HS-27A (cell line): ENCODE measurements at places on chromosomes 12 and 14.

DNA sequence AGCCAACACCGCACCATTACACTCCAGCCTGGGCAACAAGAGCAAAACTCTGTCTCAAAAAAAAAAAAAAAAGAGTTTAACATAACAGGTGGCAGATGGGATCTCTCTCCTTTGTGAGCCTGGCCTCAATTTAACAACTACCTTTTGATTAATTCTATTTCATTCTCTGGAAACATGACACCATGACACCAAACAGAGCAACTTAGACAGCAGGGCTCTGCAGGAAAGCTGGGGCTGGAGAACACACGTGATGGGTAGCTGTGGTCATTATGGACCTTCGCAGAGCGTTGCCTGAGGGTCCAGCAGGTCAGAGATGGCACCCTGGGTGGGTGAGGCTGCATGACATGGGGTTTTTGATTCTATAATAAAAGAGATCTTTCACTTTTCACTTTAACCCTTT is 1.7 kb upstream of the DGLUCY start:
- DNase-seq = no peak

DNA sequence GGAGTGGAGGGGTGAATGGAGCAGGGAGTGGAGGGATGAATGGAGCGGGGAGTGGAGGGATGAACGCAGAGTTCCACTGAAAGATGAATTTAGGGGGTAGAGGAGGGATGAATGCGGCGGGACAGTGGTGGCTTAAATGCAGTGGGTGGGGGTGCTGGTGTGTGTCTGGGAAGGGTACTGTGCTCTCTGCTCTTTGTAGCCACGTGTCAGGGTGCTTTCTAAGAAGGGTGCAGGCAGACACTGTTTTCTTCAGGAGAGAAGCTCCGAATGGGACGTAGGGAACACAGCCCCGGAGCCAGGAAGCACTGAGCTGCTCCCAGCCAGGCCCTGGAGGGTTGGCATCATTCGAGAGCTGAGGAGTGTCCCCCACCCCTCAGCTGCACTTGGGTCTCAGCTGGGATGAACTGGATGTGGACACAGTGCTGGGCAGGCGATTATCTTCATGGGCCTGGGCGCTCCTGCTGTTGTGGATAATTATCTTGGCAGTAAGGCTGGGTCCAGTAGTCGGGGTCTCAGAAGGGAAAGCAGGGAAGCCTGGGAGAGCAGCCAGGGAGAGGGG is 9.5 kb upstream of the CEP170B start:
- DNase-seq = no peak

- DNase-seq = no peak
Observed at GRCh38 chr14:64636208-64636979, 67.8 kb upstream of the PLEKHG3 start.

- no peak for DNase-seq
Observed at GRCh38 chr14:55438066-55438683, 2.2 kb downstream of the TBPL2 start.

DNA sequence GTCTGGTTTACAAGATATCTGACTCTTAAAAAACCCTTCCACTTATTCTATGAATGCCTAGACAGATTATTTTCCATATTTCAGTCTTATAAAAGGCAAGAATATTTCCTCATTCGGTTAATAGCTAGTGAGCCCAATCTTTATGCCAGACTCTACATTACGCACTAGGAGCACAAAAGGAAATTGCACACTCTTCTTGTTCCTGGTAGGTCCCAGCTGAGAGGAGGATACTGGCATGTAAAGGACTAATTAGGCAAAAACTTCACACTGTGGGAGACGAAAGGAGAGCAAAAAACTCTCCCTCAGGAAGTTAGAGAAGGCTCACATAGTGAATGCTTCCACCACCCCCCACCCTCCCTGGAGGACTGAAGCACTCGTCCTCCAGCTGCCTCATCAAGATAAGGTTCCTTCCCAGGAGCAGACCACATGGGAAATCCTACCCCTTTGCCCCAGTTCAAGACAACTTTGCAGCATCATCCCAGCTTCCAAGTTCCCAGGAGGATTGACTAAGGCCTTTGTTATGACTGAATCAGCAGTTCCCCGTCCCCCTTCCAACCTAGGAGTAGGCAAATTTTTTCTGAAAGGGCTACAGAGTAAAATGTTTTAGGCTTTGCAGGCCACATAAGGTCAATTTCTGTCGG is 14.5 kb downstream of the CAPZA3 start:
- DNase-seq = peak; percentile 98

- no peak for DNase-seq
Observed at GRCh38 chr14:21911877-21912276, 238.3 kb upstream of the OR4E1 start.

- DNase-seq = no peak
Observed at GRCh38 chr14:86790408-86791364, 1202.3 kb downstream of the GALC start.

- DNase-seq = no peak
Observed at GRCh38 chr12:3216726-3217682, 139.8 kb downstream of the TSPAN9 start.
